ENCODE measurements at places on chromosomes 5 and 9.

- DNase-seq = no peak
These were observed 14.3 kb upstream of the OLFM1 start for GRCh38 chr9:135073081-135073740.

DNA sequence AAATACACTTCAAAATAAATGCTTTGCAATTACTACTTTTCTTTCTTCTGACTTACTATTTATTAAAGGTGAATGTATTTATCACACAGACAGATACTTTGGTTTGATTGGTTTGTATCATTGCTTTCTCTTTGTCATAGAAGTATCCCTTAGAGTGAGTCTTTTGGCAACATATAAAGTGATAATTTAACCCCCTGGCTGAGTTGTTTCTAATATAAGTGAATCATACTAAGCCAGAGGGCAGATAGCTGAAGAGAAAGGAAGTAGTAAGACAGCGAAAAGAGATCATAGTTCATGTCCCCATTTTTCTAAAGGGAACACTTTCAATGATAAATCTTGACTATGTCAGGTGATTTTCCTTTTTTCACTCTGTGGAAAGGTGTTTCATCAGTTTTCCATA lies 38.6 kb downstream of the CAMK4 start:
- no peak for DNase-seq

DNA sequence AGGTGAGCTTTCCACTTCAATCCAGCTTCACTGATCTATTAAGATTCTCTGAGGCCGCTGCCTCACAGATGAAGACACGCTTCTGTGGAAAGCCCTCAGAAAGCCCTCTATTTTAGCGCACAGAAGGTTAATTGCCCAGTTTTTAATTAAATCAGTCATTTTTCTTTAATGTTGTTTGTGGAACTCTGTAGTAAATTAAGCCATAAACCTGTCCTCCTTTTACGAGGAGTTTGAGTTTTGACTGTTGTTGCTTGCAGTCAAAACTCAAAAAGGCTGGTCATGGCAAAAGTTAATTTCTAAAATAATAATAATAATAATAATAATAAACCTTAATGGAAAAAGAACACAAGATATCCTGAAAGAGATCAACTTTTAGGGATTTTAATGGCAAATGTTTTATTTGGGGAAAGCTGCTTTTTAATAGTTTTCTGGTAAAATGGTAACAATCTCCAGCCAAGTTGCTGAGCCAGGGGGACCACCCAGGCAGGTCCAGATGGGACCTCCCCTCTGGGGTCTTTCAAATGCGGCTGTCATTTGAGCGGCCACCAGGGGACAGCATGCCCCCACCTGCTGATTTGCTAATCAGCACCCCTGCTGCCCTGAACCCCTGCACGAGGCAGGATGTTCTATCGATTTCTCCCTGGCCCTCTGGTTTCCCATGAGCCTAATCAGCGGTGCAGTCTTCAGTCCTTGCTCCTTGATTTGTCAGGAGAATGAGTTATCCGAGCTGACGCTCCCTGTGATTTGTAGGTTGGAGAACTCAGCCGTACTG lies 247.2 kb downstream of the FSTL4 start:
- DNase-seq = peak; percentile 10

- DNase-seq = peak; percentile 72
These were observed 26.9 kb upstream of the SYK start for GRCh38 chr9:90774682-90775081.

DNA sequence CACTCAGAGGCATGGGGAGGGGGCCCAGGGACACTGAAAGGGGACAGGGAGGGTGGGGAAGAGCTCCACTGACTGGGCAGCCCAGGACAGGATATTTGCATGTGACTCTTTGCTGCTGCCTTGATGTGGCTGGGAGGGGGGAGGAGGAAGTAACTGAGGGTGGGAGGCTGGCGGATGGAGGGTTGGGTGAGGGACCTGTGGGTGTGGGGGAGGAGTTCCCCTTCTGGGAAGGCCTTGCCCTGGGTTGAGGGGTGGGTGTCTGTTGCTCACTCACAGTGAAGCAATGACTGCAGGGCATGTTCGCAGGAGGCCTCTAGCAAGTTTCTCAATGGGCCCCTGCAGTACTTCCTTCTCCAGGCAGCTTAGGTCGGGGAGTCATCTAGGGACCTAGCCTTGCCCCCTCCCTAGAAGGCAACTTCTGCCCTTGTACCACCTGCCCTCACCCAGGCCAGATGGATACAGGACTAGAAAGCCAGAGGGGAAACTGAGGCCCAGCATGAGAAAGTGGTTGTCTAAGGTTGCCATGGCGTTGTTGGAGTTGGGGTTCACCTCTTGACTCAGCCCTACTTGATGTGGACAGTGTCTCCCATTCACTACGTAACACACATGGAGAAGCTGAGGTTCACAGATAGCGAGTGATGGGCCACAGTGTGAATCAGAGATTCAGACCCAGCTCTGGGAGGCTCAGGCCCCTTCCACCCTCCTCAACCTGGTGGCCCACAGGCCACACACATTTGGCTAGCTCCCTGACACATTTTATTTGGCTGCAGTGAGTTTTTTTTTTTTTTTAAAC lies 3.0 kb downstream of the GRK6 start:
- DNase-seq = peak; percentile 69

DNA sequence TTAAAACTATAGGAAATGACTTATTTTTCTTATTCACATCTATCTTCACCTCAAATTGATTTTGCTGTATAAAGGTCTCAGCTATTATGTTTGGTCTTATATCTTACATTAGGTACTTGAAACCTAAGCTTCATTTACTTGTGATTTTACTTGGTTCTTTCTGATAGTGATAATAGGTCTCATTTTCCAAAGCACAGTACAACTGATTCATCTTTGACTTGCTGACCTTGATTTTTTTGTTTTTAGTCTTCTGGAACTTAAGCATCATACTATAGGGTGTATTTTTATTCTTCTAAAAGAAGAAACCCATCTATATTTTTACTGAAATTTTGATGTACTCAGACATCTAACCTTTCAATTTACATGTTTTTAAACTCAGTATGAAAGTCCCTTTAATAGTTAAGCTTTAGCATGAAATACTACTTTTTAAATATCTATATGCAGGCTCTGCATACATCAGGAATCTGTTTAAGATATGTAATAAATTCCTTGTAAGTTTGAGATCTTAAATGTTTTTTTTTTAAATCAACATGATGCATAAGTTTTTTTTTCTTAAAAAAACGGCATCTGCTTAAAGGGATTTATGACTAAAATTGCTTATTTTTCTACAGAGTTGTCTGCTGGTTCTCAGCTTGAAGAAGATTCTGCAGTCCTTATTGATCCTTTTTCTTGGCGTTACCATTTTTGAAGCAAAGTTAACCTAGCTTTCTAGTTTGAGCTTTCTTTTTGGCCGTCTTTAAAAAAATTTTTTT lies 13.3 kb downstream of the MATR3 start:
- no peak for DNase-seq

GRCh38 chr5:55427157-55427556 lies 107.6 kb downstream of the PLPP1 start:
- DNase-seq = no peak

DNA sequence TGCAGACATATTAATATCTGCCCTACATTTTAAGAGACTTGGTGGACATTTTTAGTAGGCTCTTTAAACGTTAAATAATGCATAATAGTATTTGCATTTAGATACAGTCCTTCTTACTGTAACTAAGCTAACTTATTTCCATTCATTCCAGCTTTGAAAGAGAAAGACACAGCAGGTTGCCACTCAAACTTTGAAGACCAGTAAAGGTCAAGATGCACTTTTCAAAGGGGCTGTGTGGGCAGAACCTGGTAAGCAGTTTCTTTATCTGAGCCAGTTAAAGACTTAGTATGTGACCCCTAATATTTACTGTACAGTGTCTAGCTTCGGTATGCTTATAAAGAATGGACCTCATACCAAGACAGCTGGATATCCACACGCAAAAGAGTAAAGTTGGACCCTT lies 20.8 kb downstream of the PLGRKT start:
- no peak for DNase-seq

GRCh38 chr5:90014420-90014819 lies 395.1 kb downstream of the CETN3 start:
- no peak for DNase-seq

DNA sequence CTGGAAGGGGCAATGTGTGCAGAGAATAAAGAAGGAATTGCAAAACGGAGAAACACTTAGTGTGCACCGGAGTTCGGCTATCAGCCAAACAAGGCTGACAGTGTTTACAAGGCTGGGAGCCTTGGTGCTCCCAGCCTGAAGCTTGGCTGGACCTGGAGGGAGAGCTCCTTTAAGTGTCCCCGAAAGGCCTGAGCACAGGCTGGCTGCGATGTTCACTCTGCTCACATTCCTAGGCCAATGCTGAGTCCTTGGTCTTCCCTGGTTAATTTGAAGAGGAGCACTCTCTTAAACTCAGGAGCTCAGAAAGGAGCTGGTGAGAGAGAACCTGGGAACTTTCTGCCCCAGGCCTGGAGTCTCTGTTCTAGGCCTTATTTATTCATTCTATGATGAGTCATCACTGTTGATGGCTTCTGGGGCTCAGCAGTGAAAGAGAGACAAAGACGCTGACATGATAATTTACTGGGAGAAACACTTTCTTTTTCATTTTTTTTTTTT lies 88.6 kb upstream of the MYO10 start:
- DNase-seq = no peak

DNA sequence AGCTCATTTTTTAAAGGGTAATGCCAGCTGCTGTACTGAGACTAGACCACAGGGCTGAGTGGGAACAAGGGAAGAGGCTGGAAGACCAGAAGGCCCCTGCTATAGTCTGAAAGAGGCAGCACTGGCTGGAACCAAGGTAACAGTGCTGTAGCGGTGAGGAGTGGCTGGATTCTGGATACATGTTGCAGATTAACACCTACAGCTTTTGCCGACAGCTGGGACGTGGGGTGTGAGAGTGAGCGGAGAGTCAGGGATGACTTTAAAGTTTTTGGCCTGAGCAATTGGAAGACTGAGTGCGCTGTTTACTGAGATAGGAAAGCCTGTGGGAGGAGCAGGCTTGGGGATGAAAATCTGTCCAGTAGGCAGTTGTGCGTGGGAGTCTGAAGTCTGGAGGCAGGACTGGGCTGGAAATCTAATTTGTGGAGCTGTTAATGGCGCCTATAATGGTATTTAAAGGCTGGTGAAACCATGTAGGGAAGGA lies 26.5 kb downstream of the AQP7 start:
- no peak for DNase-seq

DNA sequence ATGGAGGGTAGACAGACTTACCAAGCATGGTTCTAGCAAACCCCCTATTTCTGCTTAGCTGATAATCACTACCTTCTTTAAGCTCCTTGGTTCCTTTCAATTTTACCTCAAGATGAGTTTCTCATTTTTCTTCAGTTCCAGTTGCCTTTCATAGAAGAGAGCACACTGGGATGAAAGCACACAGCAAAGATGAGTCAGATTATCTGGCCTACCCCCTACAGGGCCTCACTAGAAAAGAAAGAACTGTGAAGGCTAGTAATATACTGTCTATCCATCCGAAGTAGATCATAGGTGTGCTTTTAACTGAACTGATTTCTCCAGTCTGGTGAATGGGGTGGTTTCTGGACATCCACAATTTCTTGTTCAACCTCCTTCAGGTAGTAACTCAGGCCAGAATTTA lies 122.5 kb downstream of the TRPM3 start:
- no peak for DNase-seq

GRCh38 chr5:83632874-83633273 lies 87.8 kb downstream of the HAPLN1 start:
- DNase-seq = no peak

DNA sequence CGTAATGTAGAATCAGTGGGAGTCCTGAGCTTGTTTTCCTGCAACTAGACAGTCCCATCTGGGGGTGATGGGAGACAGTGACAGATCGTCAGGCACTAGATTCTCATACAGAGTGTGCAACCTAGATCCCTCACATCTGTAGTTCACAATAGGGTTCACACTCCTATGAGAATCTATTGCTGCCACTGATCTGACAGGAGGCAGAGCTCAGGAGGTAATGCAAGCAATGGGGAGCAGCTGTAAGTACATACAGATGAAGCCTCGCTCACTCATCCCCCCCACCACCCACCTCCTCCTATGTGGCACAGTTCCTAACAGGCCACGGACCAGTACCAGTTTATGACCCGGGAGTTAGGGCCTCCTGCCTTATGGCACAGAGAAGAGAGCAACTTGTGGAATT lies 116.2 kb upstream of the PIK3R1 start:
- no peak for DNase-seq

DNA sequence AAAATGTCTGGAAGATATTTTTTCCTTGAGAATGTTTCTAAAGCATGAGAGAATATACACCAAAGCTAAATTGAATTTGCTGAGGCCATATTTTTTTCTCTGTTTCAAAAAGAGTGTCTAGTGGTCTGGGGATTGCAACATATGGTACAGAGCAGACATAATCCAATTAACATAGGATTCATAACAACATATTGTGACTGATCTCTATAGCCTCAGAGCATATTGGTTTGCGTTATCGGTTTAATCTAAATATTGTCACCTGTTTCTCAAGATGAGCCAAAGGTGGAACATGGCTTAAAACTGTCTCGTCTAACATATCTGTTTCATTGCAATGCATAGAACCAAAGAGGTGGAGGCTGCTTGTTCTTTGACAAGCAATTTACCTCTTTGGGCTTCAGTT lies 3.9 kb downstream of the PPP3R2 start:
- DNase-seq = no peak

GRCh38 chr9:75956161-75956560 lies 65.7 kb downstream of the PCSK5 start:
- no peak for DNase-seq

DNA sequence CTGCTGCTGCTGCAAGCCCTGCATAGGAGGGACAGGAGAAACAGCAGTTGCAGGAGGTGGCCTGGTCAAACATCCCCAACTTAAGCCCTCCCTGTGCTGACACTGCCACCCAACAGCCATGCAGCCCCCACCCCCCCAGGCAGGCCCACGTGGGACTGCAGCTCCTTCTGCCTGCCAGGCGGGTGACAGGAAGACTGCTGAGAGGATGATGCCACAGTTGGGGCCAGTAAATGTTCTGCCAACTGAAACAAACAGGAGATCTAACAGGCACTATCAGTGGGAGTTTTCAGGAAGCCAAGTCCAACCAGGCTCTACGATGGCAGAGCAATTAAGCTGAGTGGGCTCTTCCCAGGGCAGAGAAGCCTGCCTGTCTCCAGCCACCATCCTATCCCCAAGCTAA lies 31.1 kb downstream of the DIRAS2 start:
- no peak for DNase-seq
